ENCODE measurements at places on chromosomes 7 and 10.

- no peak for DNase-seq
These were observed 38.2 kb upstream of the CFAP46 start for GRCh38 chr10:132980426-132981172.

GRCh38 chr7:29482056-29482455 is 81.6 kb upstream of the PRR15 start:
- no peak for DNase-seq

DNA sequence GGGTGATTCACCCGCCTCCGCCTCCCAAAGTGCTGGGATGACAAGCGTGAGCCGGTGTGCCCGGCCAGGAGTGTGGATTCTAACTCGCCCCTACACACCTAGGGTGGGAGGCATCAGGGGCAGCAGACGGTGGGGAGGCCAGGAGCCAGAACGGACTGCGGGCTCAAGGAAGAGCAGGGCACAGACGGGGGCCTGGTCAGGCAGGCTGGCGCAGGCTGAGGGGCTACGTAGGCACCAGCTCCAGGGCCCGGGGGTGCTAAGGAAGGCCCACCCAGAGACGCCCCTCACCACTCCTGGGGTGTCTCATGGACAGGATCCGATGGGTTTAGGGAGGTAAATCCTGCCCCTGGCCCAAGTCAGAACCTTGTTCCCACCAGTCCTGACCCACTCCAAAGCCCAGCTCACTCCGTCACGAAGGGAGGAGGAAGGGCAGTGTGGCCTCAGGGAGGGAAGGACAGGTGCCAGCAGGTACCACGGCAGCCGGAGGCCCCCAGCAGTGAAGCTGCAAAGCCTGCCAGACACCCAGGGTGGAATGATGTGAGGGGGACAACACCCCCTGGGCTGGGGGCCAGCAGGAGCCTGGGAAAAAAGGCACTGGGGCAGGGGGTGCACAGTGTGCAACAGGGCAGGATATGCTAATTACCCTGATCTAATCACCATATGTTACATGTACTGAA is 251.4 kb downstream of the MAD1L1 start:
- DNase-seq, result no peak

- no peak for DNase-seq
These were observed 171.9 kb upstream of the SP8 start for GRCh38 chr7:20958572-20958971.

- DNase-seq, result no peak
These were observed 395.8 kb upstream of the ZMIZ1 start for GRCh38 chr10:78672918-78673317.

DNA sequence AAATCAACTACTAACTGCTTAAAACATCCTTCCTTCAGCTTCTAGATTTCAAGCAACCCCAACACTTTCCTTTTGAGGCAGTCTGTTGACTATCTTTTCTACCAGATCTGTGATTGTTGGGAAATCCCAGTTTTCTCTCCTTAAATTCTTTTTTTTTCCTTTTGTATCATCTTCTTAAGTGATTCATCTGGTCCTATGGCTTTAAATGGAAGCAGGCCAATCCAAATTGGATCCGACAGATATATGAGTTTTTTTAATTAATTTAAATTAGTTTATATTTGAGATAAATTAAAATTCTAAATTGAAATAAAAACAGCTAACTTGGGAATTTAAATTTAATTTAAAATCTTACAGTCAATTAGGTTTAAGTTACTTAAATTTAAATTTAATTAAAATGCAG is 151.2 kb upstream of the PCLO start:
- no peak for DNase-seq

DNA sequence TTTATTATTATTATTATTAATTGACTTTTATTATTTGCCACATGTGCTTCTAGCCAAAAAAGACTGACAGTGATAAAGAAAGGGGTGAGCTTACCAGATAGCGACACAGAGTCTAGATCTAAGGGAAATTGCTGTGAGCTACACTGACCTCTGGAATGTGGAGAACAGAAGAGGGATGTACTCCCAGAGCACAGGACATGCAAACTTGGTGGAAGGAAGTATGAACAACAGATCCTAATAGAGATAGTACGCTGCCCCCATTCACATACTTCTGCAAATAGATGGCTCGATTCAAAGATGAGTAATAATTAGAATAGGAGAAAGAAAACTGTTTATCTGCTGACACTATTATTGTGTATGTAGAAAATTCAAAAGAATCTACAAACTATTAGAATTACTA is 109.3 kb upstream of the HPS1 start:
- DNase-seq, result no peak

All from HEK293T (cell line).